ENCODE measurements at places on chromosomes 1 and 21. TPM values are rescaled to one million over a fixed set of nuclear protein-coding genes. Genes with fewer than 3 reads are reported as not detected.

DNA sequence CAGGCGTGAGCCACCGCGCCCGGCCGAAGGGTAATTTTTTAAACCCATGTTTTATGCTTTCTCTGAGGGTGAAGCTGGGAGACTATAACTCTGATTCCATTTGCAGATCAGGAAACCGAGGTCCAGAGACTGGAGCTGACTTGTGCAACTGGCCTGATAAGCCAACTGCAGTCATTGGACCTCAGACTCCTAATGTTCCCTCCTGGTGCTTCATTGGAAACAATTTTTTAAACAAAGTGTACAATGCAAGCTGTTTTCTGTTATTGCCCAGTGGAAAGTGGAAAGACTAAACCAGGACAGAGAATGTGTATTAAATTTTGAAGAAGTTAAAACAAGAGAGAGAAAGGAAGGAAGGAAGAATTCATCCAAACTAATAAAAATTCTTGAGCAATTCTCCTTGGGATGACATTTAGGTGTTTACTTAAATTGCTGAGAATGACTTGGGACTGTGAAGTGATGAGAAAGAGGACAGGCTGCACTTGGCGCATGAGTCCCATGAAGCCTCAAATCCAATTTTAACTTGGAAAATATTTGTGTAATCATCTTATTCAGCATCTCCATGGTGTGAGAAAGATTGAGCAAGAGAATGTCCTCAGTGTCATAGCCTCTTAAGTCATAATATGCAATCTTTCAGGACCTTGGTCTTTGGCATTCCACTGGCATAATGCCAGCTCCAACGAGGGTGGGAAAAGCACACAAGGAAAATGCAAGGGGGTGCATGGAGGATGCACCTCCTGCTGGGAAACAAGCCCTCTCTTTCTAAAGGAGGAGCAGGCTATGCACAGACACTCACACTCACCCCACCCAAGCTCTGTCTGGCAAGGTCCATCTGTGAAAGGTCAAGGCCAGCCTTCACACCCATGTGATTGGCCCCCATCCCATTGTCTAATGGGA, 342.0 kb downstream of the SIPA1L2 start:
- DNase-seq = no peak
- H3K27me3 ChIP-seq = no peaks in the 10 kb centered on the region
- H3K27ac ChIP-seq = no peak overlapping the region
- no peaks in the 10 kb centered on the region for H3K4me1 ChIP-seq

NTPCR gene
- 80.7 TPM for total RNA-seq

DNA sequence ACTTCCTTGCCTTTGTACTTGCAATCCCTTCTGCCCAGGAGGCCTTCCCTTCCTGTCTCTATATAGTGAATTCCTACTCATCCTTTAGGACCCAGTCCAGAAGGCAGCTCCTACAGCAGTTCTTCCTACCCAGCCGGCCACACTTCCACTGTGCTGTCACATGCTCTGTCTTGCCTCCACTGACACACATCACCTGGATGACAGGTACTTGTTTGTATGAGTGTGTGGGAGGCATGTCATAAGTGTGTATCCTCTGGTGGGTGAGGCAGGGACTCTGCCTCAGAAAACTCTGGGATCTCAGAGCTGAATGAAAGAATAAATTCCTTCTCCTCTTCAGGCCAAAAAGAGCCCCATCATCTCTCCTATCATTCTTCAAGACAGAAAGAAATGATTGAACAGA, 5.1 kb upstream of the OSCP1 start:
- no peak overlapping the region for H3K4me3 ChIP-seq
- H3K36me3 ChIP-seq = peaks cover 18% of the 10 kb centered on the region
- no peaks in the 10 kb centered on the region for H3K4me1 ChIP-seq

HSD3B2 gene
- not detected for total RNA-seq

GRCh38 chr1:5915587-5916571, 76.3 kb downstream of the NPHP4 start:
- no peaks in the 10 kb centered on the region for H3K27me3 ChIP-seq
- H3K4me3 ChIP-seq = no peak overlapping the region
- peak; percentile 61 for DNase-seq
- H3K36me3 ChIP-seq = no peaks in the 10 kb centered on the region
- no peak overlapping the region for H3K27ac ChIP-seq
- H3K4me1 ChIP-seq = no peaks in the 10 kb centered on the region

FCRL3 gene
- total RNA-seq = not detected

DNA sequence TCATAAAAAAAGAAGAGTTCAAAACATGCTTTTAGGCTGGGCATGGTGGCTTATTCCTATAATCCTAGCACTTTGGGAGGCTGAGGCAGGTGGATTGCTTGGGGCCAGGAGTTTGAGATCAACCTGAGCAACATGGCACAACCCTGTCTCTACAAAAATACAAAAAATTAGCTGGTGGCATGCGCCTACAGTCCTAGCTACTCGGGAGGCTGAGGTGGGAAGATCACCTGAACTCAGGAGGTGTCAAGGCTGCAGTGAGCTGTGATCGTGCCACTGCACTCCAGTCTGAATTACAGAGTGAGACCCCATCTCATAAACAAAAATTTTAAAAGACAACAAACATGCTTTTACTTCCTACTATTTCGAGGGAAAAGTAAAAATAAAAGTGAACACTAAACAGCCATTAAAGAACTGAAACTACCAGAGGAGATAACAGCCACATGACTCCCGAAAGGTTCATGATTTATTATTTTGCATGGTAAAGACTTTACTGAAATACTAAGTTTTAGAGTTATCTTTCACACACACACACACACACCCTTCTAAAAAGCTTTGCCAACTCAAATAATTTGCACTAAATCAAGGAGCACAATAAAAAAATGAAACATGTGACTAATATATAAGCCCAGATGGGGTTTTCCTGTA, 48.1 kb downstream of the USP1 start:
- H3K27me3 ChIP-seq = no peaks in the 10 kb centered on the region
- no peak overlapping the region for H3K4me3 ChIP-seq
- DNase-seq = no peak
- H3K27ac ChIP-seq = no peak overlapping the region
- H3K4me1 ChIP-seq = no peaks in the 10 kb centered on the region
- H3K36me3 ChIP-seq = no peaks in the 10 kb centered on the region

GRCh38 chr1:165174491-165174890, 182.0 kb downstream of the LMX1A start:
- no peak overlapping the region for H3K27ac ChIP-seq
- no peaks in the 10 kb centered on the region for H3K27me3 ChIP-seq
- no peaks in the 10 kb centered on the region for H3K36me3 ChIP-seq
- no peaks in the 10 kb centered on the region for H3K4me1 ChIP-seq

PCAT6 gene
- 7.2 TPM for total RNA-seq

DNA sequence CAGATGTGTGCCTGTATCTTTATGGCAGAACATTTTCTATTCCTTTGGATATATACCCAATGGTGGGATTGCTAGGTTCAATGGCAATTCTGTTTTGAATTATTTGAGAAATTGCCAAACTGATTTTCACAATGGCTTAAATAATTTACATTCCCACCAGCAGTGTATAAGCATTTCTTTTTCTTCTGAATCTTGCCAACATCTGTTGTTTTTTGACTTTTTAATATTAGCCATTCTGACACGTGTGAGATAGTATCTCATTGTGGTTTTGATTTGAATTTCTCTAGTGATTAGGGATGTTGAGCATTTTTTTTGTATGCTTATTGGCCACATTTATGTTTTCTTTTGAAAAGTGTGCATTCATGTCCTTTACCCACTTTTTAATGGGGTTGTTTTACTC, 864.3 kb upstream of the ADAMTS5 start:
- no peaks in the 10 kb centered on the region for H3K4me1 ChIP-seq
- H3K36me3 ChIP-seq = no peaks in the 10 kb centered on the region
- no peaks in the 10 kb centered on the region for H3K27me3 ChIP-seq
- DNase-seq = no peak

OBSCN gene
- total RNA-seq = 21.5 TPM

- no peak overlapping the region for H3K27ac ChIP-seq
- peak; percentile 80 for DNase-seq
- H3K27me3 ChIP-seq = no peaks in the 10 kb centered on the region
- no peaks in the 10 kb centered on the region for H3K36me3 ChIP-seq
- H3K4me1 ChIP-seq = no peaks in the 10 kb centered on the region
These were observed 42.6 kb upstream of the PTGS2 start for GRCh38 chr1:186722711-186723309.

GJA8 gene
- not detected for total RNA-seq

- H3K36me3 ChIP-seq = no peaks in the 10 kb centered on the region
- no peaks in the 10 kb centered on the region for H3K27me3 ChIP-seq
- no peak overlapping the region for H3K27ac ChIP-seq
- no peaks in the 10 kb centered on the region for H3K4me1 ChIP-seq
These were observed 47.7 kb upstream of the C8B start for GRCh38 chr1:57013522-57013921.

DNA sequence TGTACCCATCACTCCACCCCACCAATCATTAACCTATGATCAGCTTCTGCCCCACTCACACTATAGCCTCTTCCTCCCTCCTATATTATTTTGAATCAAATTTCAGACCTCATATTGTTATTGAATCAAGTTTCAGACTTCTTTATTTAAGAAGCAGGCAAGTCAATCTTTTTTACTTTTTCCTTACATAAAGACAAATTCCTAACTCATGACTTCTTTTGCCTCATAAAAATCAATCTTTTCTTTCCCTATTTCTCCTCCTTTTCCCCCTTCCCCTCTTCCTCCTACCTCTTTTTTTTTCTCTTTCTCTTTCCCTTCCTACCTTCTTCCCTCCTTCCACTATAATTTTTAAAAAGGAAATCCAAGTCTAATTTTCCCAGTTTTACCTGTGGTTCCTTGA, 4.3 kb upstream of the RWDD3 start:
- DNase-seq = no peak
- H3K4me1 ChIP-seq = 0 out of 2 replicates have a peak, but pooled peaks cover 8% of the 10 kb centered on the region
- H3K27ac ChIP-seq = no peak overlapping the region
- no peaks in the 10 kb centered on the region for H3K27me3 ChIP-seq

DNA sequence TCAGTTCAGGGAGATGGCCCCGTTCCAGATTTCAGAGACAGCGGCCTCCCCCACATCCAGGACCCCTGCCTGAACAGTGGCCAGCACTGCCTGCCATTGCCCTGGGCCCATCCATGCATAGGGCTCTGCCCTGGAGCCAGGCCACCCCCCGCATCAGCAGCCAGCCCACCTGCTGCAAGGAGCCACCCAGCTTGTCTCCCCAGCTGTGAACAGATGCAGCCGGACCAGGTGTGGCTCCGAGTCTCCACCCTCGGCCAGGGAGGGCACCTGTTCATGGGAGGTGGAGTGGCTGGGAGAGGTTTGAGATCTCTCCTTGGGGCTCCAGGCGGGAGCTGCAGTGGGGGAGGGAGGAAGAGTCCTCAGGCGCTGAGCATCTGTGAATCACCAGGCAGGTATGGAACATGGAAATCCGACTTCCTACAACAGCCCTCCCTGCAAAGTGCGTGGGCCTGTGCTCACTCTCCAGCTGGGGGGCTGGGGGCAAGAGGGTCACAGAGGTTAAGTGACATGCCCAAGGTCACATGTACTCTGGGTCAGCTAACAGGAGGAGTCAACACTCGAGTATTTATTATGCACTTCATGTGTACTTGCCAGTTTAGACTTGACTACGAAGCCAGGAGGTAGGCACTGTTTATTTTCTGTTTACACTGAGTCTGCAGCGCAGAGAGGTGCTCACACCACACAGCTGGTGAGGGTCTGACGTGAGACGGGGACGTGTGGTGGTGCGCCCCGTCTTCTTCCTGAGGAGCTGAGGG, 4.8 kb upstream of the HES5 start:
- peak; percentile 40 for DNase-seq
- no peaks in the 10 kb centered on the region for H3K36me3 ChIP-seq

DNA sequence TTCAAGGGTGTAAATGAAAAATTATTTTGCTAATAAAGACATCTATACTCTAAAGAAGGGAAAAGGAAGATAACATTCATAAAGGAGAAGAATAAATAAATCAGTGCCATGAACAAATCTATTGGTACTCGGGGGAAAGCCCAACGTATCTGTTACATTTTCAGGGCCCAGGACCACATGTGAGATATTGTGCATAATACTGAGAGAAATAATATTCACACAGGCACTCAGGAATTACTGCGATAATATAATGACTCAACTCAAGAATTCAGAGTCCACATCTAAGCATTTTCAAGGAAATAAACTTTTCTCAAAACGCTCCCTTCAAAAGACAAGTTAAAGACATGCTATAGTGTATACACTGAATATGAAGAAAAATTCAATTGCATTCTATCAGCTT, 108.8 kb downstream of the SMYD2 start:
- DNase-seq = no peak
- H3K4me3 ChIP-seq = no peak overlapping the region
- peaks cover 4% of the 10 kb centered on the region for H3K4me1 ChIP-seq
- H3K27ac ChIP-seq = no peak overlapping the region
- H3K27me3 ChIP-seq = no peaks in the 10 kb centered on the region

DNA sequence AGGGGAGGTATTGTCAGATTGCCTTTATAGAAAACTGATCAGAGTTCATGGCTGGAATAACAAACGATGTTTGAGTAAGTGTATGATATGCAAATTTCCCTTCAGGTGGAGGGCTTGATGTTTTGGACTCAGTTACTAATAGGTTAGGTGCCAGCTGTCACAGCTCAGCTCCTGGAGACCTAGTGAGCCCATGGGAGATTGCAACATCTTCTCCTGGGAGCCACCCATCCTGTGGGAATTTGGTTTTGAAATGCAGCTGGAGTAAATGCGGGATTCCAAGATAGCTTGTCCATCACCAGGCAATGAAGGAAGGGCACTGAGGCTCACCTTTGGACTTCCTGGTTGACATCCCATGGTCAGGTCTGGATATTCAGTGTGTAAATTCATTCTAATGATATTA, 211.4 kb upstream of the NRIP1 start:
- H3K36me3 ChIP-seq = no peaks in the 10 kb centered on the region
- no peaks in the 10 kb centered on the region for H3K4me1 ChIP-seq
- no peak overlapping the region for H3K27ac ChIP-seq
- H3K4me3 ChIP-seq = no peak overlapping the region
- no peaks in the 10 kb centered on the region for H3K27me3 ChIP-seq

DNA sequence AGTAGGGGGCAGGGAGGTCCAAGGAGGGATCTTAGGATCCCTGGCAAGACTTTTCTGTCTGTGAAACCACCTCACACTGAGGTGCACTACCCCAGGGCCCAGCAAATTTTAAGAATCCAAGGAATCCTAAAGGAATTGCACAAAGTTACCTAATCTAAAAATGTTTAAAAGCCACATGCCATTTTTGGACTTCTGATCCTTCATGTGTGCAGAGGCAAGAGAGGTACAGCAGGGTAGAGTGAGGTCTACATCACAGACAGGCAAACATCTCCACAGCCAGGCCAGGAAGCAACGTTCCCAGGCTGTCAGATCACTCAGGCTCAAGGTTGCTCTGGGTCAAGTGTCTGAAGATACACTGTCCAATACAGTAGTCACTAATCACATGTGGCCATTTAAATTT, 324.6 kb upstream of the DUSP10 start:
- no peak overlapping the region for H3K4me3 ChIP-seq
- DNase-seq = no peak
- H3K27ac ChIP-seq = no peak overlapping the region
- H3K27me3 ChIP-seq = no peaks in the 10 kb centered on the region
- H3K36me3 ChIP-seq = no peaks in the 10 kb centered on the region

Data from GM23338 (cell line).